Foreskin melanocyte (primary cell): ENCODE measurements at places on chromosomes 2 and 18.

GRCh38 chr2:43174368-43174916 lies 52.0 kb downstream of the ZFP36L2 start:
- DNase-seq, result no peak

DNA sequence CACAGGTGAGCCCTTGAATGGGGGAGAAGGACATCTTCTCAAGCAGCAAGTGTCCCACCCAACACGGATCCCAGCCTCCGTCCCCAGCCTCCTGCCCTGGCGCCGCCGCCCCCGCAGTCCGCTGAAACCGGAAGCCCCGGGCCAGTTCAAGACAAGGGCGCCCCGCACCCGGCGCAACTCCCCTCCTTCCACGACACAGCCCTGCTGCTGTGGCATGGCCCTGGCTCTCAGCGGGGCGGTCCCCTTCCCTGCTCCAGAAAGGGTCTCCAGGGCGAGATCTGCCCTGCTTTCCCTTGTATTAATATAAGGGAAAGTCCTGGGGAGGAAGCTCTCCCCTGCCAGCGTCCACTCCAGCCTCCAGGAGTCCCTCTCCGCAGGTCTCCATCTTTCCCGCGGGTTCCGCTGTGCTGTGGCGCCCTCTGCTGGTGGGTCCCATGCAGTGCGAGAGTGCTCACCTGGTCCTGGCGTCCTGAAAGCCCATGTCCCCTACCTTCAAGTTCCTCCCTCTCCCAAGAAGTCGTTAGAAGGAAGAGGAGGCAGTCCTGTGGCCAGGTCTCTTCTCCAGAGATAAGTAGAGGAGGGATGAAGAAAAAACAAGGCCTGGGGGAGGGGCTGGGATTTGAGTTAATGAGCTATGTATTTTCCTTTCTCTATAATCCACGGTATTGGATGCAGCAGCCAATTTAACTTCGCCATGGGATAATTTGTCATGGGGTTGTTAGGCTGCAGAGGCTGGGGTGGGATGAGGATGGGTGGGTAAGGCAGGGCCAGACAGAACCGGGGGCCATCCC lies 176.0 kb downstream of the SMAD2 start:
- DNase-seq, result no peak

GRCh38 chr2:230160112-230160660 lies 59.6 kb downstream of the SP110 start:
- DNase-seq, result peak; percentile 35

- no peak for DNase-seq
Measured at GRCh38 chr18:2910261-2910660, 63.5 kb downstream of the EMILIN2 start.

GRCh38 chr2:68690851-68691250 lies 43.8 kb upstream of the ARHGAP25 start:
- DNase-seq, result no peak

GRCh38 chr2:49973436-49973835 lies 819.1 kb upstream of the FSHR start:
- DNase-seq, result no peak

DNA sequence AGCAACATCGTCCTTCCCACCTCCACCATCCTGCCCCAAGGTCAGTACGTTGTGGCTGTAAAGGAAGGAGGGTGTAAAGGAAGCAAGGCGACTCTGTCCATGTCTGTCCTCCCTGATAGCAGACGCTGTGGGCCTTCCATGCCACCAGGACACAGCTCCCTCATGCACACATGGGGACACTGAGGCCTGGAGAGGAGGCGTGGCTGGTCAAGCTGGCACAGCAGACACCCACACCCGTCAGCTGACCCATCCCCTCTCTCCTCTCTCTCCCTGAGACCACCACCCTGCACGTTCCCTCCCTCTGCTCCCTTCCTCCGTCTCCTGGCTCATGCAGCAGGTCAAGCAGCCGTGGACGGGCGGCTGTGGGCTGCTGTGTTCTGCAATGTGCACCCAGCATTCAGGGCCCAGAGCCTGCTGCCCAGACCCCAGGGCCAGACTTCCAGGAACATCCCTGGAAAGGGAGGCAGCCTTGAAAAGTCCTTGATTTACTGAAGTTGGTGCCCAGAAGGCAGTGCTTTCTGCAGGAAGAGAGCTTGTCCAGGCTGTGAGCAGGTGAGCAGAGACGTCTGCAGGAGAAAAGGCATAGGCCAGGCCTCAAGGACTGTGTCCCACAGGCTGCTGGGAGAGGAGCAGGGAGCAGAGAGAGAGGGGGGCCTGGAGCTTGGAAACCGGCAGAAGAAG lies 133.6 kb downstream of the DDX1 start:
- no peak for DNase-seq

- DNase-seq, result no peak
Measured at GRCh38 chr2:217049956-217050355, 190.1 kb upstream of the TNP1 start.

GRCh38 chr2:82507657-82508056 lies 1951.4 kb downstream of the SUCLG1 start:
- DNase-seq, result no peak

DNA sequence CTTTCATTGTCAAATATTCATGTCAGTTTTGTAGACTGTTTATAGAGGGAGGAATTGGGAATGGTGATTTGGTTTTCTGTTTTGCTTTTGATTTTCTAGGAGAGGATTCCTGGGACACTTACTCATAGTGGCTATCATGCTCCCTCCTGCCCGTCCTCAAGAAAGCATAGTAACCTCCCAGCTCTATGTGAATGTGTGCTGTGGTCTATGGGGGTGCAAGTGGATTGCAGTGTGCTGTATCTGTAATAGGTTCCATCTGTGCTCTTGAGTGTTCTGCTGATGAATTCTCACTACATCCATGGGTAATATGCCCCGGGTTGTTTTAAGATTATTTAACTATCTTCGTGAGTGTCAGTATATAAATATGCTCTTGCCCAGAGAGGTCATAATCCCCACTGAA lies 811.3 kb downstream of the CNTNAP5 start:
- DNase-seq, result no peak

DNA sequence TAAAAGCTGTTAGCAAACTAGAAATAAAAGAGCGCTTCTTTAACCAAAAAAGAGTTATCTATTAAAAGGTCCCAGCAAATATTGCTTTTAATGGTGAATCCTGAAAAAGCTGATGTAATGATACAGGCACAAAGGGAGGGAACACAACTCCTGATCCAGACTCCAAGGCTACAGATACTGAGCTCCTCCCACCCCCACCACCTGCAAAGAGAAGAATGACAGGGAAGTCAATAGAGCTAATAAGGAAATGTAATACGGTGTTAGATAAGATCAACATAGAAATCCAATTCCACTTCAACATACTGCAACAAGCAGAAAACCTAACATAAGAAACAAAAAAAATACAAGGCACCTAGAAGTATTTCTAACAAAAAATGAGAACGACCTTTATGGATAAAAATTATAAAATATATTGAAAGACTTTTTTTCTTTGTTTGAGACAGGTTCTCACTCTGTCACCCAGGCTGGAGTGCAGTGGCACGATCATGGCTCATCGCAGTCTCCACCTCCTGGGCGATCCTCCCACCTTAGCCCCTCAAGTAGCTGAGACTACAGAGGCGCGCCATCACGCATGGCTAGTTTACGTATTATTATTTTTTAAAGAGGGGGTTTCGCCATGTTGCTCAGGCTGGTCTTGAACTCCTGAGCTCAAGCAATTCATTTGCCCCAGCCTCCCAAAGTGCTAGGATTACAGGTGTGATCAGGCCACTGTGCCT lies 192.2 kb downstream of the HDAC4 start:
- DNase-seq, result no peak

- DNase-seq, result no peak
Measured at GRCh38 chr2:23566241-23567142, 181.5 kb downstream of the KLHL29 start.

DNA sequence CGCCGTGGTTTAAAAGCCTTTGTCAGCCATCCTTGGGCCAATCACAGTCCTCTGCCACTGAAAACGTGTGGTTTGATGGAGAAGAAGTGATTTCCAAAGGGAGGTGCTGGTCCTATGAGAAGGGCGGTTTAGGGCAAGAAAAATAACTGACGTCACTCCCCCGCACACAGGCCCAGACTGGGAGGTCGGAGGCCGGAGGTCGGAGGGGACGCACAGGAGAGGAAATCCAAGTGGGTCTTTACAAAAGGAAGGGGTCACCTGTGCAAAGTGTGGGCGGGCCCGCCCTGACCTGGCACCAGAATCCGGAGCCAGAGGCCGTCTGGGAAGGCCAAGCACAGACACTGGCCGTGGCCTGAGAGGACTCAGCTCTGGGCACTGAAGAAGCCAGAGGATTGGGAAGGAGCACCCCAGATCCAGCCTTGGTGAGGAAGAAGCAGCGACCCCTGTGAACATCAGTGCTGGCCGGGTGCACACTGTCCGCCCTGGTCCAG lies 18.0 kb upstream of the KCNG2 start:
- DNase-seq, result no peak

- no peak for DNase-seq
Measured at GRCh38 chr2:53033411-53033810, 734.2 kb upstream of the CHAC2 start.

DNA sequence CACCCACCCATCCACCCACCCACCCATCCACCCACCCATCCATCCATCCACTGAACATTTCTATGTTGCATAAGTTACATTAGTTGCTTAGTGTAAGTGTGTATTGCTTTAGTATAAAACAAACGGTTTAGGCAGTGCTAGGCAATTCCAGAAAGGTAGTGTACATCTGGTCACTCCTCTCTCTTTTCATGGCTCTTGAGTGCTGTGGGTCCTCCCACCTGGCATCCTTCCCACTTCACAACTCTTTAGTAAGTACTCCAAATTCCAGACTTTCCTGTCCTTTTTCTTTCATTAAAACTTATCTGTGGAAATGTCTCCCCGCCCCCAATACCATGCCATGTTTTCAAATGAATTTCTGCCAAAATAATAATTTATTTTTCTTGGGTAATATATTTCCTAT lies 122.5 kb downstream of the PLEKHM3 start:
- DNase-seq, result no peak

DNA sequence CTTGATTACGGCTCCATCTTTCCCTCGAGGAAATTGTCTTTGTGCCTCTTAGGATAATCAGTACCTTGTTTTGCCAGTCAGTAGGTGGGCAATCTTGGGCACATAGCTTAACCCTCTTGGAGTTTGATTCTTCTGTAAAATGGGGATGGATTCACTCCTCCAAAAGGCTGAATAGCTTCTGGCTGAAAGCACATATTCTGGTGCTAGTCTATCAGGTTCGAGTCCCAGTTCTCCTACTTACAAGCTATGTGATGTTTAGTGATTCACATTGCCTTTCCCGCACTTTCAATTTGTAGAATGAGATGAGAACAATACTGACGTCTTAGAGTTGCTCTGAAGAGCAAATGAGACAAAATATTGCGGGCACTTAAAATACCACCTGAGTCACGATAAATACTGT lies 43.9 kb downstream of the ATIC start:
- DNase-seq, result no peak

DNA sequence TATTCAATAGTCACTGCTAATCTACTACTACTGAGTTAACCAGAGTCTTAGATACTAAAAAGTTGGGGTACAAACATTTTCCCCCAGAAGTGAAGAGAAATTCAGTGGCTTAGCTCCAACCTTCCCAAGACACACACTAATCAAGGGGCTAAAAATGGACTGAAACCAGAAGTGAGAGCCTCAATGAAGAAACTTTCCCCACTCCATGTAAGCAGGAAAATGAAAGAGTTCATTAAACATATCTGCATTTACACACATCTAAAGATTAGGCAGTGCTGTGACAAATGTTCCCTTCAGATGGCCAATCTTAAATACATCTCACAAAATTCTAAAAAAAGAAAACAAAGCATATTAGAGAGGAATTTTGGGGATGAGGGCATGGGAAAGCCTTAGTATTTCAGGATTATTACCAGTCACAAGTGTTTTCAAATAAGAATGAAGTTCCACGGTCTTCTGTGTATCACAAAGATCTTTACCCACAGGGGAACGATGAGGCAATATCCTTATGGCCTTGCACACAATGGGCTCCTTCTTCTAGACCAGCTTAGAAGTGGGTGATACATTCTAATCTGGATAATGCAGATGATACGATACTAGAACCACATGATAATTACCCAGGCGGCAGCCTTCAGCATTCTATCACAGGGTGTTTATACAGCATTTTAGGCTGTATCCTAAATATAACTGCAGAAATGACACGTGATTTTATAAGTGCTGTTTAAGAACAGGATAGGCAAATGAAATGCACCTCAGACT lies 17.1 kb downstream of the ANKRD44 start:
- peak; percentile 99 for DNase-seq

DNA sequence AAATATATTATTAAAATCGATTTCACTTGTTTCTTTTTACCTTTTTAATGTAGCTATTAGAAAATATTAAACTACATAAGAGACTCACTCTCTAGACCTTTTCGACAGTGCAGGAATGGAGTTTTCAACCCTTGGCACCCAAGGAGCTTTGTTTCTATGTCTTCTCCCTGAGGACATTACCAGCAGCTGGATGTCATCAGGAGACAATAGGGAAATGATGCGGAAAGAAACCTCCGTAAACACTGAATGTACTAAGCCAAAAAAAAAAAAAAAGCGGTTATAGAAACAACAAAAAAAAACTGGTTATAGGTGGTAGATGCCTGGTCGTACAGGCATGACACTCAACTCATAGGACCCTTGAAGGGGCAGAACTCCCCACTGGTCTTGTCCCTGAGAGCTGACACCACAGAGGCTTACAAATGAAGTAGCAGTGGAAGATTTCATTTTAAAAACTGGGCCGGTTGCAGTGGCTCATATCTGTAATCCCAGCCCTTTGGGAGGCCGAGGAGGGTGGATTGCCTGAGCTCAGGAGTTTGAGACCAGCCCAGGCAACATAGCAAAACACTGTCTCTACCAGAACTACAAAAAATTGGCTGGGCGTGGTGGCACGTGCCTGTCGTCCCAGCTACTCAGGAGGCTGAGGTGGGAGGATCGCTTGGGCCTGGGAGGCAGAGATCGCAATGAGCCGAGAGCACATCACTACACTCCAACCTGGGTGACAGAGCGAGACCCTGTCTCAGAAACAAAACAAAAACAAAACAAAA lies 23.8 kb downstream of the THAP4 start:
- no peak for DNase-seq

DNA sequence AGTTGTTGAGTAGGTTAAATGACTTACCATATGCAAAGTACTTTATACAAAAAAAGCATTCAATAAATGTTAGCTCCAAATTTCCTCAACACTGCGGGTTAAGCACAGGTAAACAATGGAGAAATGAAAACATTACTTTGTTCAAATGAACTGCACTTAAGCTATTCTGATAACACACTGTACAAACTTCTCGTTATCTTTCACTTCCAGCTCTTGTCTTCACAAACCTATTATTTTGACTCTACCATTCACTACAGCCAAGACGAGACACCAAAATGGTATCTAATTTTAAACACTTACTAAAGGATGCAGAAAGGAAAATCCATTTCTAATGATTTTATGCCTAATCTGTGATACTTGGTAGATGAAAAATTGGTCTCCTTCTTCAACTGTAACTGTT lies 43.8 kb downstream of the SLC40A1 start:
- no peak for DNase-seq

- DNase-seq, result no peak
Measured at GRCh38 chr2:85804583-85804982, 50.8 kb downstream of the ATOH8 start.
